CD4-positive, alpha-beta T cell treated with Interferon gamma for 1 hour (primary cell): ENCODE measurements at places on chromosomes 11 and 22.

GRCh38 chr11:6646576-6646917, 9.1 kb downstream of the DCHS1 start:
- peak; percentile 14 for DNase-seq

DNA sequence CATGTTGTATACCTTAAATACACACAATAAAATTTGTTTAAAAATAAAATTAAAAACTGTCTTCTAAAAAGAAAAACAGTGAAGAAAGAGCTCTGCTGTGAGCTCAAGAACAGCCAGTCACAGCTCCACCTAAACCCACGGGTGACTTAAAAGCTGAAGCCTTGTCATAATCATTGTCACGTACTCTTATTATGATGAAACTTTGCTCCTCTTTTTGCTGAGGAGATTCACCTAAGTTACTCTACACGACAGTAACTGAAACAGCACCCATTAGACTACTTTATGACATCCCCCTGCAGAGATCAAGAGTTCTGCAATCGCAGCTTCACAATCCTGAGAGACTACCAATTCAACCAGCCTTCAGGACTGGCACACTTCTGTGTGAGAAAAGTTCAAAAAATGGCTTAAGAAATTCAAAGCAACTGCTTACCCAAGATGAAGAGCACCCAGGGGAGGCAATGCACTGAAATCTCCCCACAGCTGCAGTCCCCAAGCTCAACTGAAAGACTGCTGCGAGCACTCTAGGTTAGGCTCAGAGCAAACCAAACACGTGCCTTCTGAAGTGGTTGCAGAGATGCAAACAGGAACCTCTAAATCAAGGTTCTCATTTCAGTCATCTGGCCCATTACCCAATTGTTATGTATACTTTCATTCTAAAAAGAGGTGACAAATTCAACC, at the start of gene JAML:
JAML (minus strand) TSS at position 501 of the 678 bp plus-strand sequence. CDS start 10,145 bp downstream, outside the sequence.
- DNase-seq, result peak; percentile 61

- DNase-seq, result no peak
These were observed 317.5 kb upstream of the ZC3H12C start for GRCh38 chr11:109775686-109776085.

DNA sequence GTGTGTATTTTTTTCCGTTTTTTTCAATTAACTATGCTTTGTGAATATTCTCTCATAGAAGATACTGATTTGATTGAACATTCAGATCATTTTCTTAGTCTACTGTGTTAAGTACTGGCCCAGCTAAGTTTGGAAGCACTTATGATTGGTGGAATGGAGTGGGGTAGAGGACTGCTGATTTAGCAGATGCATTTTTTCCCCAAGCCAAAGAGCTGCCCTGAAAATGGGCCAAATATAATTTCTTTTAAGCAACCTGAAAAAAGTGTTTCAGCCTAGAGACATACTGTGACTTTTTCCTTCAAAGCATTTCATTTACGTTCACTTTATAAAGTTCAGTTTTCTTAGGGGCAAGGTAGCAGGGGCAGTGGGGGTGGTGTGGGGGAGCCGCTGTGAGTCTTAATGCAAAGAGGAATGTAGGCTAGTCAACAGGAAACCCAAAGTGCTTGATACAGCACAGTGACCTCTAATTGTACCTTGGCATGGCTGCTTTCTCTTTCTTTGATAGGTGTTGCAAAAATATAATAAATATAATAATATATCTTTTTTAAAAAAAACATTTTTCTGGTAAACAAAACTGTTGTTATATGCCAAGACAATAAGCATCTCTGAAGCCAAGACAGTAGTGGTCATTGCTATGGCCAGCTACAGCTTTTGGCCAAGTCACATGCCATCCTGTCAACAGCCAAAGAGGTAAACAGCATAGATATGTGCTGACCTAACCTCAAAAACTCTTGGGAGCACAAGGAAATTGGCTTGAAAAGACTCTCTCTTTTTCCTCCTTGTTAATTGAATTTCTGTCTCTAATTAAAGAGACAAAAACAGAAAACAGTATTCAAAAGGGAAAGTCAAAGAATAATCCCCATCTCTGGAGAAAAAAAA, 58.8 kb downstream of the LIF start:
- no peak for DNase-seq

- no peak for DNase-seq
These were observed 1.3 kb upstream of the GDPD4 start for GRCh38 chr11:77302752-77303151.

GRCh38 chr11:25734591-25735211, 597.2 kb upstream of the ANO3 start:
- DNase-seq, result no peak

- no peak for DNase-seq
These were observed 192.7 kb downstream of the BUD13 start for GRCh38 chr11:116579857-116580727.

GRCh38 chr11:87901341-87901740, 273.9 kb downstream of the RAB38 start:
- no peak for DNase-seq

GRCh38 chr11:62435846-62436660, 17.2 kb downstream of the SCGB1A1 start:
- no peak for DNase-seq

GRCh38 chr22:45023431-45023830, 13.6 kb upstream of the PHF21B start:
- no peak for DNase-seq

DNA sequence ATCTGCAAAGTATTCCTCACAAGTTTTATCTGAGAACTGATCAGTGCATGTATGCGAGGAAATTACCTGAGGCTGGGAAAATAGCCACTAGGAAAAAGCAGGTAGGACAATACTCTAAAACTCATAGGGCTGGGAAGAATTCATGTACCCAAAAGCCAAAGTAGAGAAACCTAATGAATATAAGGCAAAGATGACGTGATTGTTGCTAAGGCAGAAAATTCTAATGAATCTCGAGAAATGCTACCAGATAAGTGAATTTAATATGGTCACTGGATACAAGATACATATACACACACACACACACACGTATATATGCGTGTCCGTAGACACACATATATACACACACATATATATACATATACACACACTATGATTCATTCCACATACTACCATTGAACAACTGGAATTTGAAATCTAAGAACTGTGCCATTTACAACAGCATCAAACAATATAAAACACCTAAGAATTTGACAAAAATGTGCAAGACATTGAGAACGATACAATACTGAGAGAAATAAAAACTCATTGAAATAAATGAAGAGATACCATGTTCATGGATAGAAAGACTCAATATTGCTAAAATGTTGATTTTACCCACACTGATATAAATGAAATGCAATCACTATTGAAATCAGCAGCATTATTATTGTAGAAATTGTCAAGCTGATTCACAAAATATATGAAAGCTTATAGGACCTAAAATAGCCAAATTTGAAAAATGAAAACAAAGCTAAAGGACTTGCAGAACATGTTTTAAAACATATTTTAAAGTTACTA, 46.4 kb downstream of the ARHGAP20 start:
- DNase-seq, result no peak

DNA sequence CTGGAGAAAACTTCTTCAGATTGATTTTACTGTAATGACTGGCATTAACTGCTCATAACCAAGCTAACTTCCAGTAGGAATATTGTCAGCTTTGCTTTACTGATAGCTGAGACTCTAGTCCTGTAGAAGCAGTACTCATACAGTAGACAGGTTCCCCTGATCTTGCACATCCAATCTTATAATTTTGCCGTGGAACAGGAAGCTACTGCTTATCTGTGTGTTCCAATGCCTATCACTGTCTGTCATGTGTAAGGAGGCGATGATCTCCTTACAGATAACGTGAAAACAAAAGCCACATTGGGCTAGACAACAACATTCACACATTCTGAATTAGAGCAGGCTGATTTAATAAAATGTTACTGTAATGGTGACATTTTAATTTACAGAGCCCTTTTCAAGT, 13.2 kb downstream of the HSD17B12 start:
- no peak for DNase-seq

DNA sequence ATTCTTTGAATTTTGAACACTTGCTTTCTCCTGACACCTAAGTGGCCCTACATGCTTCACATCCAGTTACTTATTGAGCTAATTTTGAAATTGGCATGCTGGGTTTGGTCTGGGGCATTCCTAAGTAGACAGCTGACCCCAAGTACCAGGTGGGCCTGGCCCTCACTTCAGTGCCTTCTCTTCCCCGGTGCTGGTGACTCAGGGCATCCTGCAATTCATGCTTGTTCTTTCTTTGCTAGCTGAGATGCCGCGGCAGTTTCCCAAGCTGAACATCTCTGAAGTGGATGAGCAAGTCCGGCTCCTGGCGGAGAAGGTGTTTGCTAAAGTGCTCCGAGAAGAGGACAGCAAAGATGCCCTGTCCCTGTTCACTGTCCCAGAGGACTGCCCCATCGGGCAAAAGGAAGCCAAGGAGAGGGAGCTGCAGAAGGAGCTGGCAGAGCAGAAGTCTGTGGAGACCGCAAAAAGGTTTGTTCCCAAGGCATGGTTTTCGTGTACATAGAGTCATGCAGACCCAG, 6.3 kb downstream of the AMPD3 start:
- no peak for DNase-seq

DNA sequence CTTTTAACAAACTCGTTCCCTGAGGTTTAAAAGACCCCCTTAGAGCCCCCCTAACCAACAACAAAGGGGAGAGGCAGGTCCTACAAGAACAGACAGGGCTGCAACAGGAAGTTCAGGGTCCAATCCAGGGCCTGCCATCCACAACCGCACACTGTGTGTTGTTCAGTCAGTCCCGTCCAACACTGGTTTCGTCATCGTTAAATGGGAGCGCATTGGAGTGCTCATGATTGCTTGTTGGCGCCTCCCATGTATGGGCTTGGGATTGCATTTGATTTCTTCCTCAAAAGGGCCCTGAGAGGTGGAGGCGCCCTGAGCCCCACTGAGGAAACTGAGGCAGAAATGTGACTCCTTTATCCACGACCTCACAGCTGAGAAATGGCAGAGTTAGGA, 174.1 kb downstream of the MN1 start:
- DNase-seq, result no peak

GRCh38 chr11:94184846-94185245, 56.2 kb downstream of the PANX1 start:
- no peak for DNase-seq

DNA sequence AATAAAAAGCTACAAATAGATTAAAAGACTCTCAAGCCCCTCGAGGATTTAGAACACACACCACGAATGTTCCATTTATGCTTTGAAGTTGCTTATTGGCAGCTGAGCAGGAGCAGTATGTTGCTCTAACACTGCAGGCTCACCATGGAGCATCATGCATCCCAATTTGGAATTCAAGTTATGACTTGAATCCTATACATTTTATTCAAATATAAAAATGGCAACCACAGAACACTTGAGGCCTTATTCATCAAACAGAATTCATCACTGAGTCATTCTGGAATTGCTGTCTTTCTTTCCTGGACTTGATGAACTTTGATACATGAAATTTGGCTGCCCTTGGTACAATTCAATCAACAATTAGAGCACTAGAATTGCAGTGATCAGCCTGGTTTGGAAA, 24.5 kb upstream of the BLID start:
- no peak for DNase-seq

GRCh38 chr11:60116996-60117790, 28.7 kb downstream of the MS4A2 start:
- no peak for DNase-seq

- DNase-seq, result peak; percentile 73
These were observed 4.4 kb downstream of the KCNJ11 start for GRCh38 chr11:17384002-17384511.

DNA sequence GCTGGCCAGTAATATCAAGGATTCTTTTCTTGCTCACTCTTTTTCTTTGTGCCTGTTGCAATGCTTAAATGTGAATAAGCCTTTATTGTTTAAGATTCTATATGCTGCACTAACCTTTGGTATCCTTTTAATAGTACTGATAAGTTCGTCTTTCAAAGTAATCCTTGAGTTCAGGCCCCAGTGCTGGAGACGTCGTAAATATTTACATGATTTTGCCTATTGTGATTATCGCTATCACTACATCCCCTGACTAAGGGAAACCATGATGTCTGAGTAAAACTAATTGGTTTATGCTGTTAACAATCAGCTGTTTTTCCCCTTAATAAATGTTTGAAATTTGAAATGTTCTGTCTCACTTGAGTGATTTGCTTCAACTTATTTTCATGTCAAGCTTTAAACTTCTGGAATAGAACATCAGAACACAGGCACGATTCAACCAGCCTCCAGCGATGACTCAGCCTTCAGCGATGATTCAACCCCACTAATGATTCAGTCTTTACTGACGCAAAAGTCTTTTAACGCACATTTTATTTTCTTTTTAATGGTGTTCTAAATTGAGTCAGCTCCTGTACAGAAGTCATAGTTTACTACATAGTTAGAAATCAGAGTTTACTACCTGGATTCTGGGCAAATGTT, 3.9 kb downstream of the HTATIP2 start:
- DNase-seq, result peak; percentile 12

- DNase-seq, result no peak
These were observed 22.3 kb downstream of the PIK3IP1 start for GRCh38 chr22:31269892-31270579.

- no peak for DNase-seq
These were observed 50.8 kb downstream of the TRMU start for GRCh38 chr22:46386312-46386711.

DNA sequence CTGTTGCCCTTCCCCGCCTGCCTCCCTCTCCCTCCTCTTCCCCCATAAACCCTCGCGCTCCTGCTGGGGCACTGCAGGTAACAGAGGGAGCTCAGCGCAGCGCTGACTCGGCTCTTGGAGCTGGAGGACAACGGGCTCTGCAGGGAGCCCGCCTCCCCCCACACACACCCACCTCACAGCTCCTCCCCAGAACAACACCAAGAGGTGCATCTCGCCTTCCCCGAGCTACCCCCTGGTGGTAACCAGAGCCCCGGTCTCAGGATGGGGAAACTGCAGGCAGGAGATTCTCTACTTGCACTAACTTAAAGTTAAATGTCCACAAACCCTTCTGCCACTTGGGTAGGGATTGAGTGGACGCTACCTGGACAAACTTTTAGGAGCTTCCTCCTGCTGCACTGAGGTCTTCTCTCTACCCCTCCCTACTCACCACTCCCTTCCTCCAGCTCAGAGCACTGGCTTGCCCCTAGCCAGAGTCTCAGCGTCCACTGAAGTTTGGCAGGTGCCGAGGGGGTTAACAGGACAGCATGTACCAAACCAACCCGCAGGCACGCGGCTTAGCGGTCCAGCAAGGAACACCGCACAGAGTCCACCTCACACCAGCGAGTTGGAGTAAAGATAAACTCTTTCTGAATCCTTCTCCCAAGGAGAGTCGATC, 4.0 kb upstream of the SCN4B start:
- no peak for DNase-seq

- DNase-seq, result no peak
These were observed 15.1 kb downstream of the ADM start for GRCh38 chr11:10319702-10320558.

- peak; percentile 62 for DNase-seq
These were observed 10.4 kb upstream of the SLCO2B1 start for GRCh38 chr11:75140269-75141138.

DNA sequence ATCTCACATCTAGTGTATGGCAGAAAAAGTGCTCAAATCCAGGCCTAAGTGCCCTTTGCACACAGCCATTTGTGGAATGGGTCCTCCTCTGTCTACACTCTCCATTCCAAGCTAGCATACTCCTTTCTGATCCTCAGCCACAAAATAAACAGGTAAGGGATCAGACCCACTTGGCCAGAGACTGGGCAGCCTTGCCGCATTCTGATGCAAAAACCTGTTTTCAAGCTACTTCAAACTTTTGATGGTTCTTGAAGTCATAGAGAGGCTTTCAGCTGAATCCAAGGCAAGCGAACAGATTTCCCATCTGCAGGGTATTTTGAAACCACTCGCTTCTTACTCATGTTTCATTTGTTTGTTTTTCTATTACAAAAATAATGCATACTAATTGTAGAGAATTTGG, 136.6 kb upstream of the NAV2 start:
- DNase-seq, result no peak
